Stimulated activated CD8-positive, alpha-beta memory T cell treated with anti-CD3 and anti-CD28 coated beads, Interleukin-7, amount 100 ng/mL, for 24 hours (primary cell): ENCODE measurements at places on chromosomes 4 and X.

GRCh38 chr4:94974773-94975172, 217.0 kb downstream of the BMPR1B start:
- DNase-seq = no peak

DNA sequence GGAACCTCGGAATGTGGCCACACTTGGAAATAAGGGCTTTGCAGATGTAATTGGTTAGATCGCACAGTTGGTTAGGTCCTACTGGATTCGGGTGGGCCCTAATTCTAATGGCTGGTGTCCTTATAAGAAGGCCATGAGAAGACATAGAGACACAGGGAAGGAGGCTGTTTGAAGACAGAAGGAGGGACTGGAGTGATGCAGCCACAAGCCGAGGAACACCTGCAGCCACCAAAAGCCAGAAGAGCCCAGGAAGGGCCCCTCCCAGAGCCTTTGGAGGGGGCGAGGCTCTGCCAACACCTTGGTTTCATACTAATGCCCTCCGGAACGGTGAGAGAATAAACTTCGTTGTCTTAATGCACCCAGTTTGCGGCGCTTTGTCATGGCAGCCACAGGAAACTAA, 47.0 kb downstream of the EVC start:
- DNase-seq = no peak

GRCh38 chr4:14742054-14742453, 260.2 kb upstream of the CPEB2 start:
- DNase-seq = no peak

- no peak for DNase-seq
Observed at GRCh38 chr4:141140391-141141200, 7.3 kb upstream of the RNF150 start.

GRCh38 chrX:9955506-9955905, 11.7 kb upstream of the CLDN34 start:
- no peak for DNase-seq

DNA sequence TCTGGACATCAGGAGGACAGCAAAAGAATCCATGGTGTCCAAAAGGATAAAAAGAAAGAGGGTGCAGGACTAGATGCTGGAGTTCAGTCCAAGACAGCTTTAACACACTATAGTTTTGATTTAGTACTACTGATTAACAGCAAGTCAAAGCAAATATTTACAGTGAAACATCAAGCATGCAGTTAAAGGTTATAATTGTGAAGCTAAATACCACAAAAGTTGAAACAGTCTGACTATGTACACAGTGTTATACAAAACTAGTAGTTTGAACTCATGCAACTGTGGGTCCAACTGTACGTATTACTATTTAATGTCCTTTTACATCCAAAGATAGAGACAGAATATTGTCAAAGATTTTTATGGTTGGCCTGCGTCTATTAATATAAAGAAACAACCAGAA, 57.6 kb downstream of the CHIC2 start:
- no peak for DNase-seq

DNA sequence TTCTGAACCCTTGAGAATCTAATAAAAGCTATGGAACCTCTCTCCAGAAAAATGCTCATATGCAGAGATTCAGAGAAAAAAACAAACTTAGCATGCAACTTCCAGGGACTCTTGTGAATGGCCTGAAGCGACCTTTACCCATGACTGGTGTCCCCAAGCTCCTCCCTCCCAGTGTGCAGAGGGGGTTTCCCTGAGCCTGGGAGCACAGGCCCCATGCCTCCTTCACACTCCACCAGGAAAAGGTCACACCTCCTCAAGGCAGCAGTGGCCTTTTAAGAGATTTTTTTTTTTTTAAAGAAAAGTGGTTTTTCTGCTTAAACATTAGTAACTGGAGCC, 13.3 kb upstream of the UBA6 start:
- DNase-seq = no peak

- no peak for DNase-seq
Observed at GRCh38 chrX:38850807-38851544, 49.7 kb downstream of the MID1IP1 start.

DNA sequence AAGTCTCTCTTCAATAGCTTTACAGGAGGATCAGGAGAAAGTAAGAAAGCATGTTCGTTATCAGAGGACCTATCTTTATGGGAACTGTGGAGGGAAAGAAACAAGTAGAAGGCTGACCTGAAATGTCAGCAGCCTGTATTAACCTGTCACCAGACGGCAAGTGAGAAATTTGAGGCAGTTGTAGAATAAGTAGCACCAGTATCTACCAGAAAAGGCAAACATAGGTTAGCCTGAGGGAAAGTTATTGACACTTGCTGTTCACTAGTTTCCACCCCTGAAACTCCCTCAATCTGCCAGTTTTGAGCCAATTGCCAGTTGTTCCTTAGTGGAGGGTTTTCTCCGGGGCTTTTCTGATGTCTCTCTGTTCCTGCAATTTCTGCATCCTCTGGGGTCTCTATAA, 36.4 kb downstream of the ZNF81 start:
- no peak for DNase-seq

GRCh38 chr4:80201252-80202151, 4.2 kb downstream of the PRDM8 start:
- no peak for DNase-seq
